ENCODE measurements at places on chromosomes 3 and 15.

DNA sequence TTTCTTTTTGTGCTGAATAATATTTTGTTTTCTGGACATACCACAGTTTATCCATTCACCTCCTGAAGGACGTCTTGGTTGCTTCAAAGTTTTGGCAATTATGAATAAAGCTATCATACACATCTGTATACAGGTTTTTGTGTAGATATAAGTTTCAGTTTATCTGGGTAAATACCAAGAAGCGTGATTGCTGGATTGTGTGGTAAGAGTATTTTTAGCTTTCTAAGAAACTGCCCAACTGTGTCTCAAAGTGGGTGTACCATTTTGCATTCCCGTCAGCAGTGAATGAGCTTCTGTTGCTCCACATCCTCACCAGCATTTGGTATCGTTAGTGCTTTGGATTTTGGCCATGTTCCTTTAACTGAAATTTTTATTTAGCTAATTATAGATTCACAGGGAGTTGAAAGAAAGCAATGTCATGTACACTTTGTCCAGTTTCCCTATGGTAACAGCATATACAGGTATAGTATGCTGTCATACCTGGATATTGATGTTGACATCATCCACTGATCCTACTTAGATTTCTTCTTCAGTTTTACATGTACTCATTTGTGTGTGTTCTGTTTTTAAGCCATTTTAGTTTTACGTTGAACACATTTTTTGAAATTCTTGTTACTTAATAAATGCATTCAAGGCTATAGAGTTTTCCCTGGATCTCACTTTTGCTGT, 11.9 kb downstream of the ARID3B start:
- DNase-seq = peak; percentile 40

GRCh38 chr15:81195339-81195864, 1.3 kb upstream of the IL16 start:
- DNase-seq = no peak

GRCh38 chr3:73687106-73688004, 62.6 kb upstream of the PDZRN3 start:
- DNase-seq = no peak

DNA sequence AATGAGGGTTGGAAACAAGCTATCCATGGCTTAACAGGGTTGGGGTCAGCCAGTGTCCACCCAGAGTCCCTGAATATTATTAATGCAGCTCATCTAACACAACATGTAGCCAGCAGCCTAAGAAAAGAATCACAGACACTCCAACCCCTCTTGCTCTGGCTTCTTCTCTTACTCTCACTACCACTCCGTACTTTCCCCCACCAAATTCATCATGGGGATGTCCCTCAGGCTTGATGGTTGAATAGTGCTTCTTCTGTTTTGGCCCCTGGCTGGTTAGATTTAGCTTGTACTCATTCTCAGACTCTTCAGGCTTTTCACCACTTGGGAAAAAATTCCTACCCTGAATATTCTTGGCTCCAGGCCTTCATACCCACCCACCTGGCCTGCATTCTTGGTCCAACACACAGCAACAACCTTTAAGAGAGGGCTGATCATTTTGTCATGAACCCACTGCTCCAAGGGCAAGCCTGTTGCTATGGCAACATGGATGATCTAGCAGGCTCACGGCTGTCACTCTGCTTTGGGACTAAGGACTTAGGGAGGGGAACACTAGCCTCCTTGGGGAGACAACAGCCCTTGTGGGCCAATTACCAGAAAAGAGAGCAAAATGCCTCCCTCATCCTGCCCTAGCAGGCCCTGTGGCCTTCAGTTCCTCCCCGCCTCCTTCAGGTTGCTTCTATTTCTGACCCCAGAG, 9.4 kb upstream of the MED12L start:
- DNase-seq = no peak

- DNase-seq = no peak
Measured at GRCh38 chr15:71630475-71630809, 179.9 kb upstream of the NR2E3 start.

GRCh38 chr3:161556941-161557340, 60.3 kb downstream of the OTOL1 start:
- DNase-seq = no peak

GRCh38 chr15:33341953-33342352, 31.2 kb downstream of the RYR3 start:
- no peak for DNase-seq

DNA sequence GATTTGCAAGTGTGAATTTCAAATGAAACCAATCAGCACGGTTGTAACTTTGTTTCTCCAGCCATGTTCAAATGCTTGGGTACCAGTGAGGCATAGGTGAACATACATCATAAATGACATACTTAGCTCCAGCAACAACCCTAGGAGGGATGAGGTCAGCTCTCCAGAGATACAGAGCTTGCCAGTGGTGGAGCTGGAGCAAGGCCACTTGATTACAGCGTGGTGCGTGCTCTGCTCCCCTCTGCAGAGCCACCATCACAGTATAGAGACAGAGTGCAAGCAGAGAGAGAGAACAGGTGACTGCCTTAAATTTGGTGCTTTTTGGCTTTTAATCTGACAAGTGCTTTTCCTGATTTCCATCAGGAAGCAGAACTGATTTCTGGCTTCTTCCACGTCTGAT, 275.1 kb downstream of the PDZRN3 start:
- no peak for DNase-seq

- DNase-seq = no peak
Measured at GRCh38 chr15:66008940-66009562, 139.8 kb downstream of the RAB11A start.

DNA sequence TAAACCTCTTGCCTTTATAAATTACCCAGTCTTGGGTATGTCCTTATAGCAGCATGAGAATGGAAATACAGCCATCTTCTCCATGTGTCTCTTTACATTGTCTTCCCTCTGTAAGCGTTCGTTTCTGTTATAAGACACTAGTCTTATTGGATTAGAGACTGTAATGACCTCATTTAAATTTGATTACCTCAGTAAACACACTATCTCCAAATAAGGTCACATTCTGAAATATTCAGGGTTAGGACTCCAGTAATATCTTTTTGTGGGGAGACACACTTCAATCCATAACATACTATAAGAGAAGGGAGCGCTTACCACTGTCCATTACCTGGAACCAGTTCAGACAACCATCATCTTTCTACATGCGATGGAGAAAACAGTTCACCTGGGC, 34.3 kb upstream of the CD47 start:
- no peak for DNase-seq

DNA sequence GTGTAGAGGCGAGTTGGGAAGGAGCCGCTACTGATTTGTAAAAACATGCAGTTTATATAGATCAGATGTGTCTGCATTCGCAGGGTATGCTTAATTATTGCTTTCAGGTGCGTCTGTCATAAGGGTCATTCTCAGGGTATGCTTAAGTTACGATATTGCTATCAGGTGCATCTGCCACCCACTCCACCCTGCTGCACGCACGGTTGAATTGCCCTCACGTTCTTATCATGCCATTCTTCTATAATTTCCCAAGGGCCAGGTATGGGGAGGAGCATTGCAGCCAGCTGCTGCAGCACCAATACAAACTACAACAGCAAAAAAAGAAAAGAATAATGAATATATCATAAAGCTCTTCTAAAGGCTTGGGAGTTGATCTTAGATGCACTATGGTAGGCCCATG, 230.0 kb downstream of the KBTBD8 start:
- DNase-seq = no peak

DNA sequence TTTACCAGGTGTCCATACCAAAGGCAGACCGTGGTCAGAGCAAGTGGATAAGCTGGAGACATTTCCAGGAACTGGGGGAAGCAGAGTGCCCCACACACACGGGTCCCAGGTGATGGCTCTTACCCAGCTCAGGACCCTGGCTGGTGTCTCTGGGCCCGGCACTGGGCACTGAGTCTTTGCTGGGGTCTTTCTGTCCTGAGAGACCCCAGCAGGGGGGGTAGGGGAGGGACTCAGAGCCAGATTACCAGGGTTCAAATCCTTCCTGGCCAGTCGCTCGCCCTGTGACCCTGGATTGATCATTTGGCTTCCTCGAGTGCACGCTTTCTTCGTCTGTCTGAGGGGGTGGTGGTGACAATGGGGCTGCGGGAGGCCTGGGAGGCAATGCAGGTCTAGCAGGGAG, 95.7 kb downstream of the PLXNA1 start:
- no peak for DNase-seq

DNA sequence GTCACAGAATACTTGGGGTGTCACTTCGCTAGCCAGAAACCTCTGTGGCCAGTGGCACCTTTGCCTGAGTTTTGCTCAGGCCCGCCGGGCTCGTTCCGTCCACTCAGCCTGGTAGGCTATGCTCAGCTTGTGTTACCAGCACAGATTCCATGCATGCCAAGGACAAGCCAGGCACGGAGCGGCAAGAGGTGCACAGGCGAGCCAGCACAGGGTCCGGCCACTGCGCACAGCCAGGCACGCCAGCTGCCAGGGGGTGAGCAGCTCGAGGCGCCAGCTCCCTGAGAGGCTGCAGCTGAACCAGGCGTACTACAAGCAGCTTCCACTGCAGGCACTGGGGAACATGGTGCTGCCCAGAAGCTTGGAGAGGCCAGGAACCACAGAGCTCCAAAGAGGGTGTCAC, 14.7 kb downstream of the PCYT1A start:
- no peak for DNase-seq

DNA sequence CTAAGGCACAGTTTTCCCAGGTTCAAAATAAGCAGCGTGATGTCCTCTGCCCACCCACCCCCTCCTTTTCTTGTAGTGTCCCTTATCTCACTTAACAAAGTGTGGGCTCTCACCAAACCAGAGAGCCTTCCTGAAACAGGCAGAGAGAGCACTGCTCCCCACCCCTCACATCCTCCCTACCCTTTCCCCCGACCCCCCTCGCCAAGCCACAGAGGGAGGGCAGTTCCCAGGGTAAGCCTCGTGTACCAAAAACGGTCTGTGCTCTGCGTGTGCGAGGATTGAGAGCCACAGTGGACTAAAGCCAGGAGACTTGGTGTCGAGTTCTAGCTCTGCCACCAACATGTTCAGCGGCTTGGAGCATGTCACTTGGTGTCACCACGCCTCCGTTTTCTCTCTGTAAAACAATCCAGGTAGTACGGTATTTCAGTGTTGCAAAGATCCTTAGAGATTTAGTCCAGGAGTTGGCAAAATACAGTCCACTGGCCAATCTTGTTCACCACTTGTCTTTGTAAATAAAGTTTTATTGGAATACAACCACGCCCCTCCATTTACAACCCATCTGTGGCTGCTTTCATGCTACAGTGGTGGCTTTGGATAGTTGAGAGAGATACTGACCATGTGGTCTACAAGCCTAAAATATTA, 249.9 kb downstream of the OPA1 start:
- DNase-seq = no peak

GRCh38 chr3:58608648-58609047, 31.5 kb upstream of the FAM107A start:
- no peak for DNase-seq

DNA sequence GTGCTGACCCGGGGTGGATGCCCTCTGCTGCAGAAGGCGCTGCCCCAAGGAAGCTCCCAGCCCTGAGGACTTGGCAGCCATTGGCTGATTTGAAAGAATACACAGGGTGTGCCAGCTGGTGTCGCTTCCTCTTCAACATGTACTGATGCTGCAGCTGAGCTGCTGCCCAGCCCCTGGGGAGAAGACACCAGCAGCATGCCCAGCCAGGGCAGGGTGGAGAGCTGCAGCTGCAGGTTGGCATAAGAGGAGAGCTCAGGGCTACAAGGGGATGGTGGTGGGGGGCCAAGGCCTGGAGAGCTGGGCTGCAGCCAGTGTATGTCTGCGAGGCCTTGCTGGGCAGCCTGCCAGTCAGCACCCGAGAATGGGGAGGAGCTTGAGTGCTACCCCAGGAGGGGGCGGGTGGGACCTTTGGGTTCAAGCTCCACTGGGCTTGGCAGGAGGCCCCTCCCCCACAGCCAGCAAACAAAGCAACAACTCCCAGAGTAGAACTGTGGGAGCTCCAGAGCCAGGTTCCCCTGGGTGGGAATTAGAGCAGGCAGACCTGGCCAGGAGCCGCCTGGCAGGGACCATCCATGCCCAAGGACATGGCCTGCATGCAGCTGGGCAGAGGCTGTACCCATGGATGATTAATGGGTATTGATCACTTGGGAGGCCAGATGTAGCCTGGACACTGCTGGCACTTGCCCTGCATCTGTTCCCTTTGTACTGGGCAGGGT, 9.2 kb upstream of the SEMA4B start:
- peak; percentile 56 for DNase-seq

GRCh38 chr3:186021673-186022362, 84.0 kb upstream of the TRA2B start:
- no peak for DNase-seq

GRCh38 chr3:77372634-77373346, 332.9 kb downstream of the ROBO2 start:
- no peak for DNase-seq

DNA sequence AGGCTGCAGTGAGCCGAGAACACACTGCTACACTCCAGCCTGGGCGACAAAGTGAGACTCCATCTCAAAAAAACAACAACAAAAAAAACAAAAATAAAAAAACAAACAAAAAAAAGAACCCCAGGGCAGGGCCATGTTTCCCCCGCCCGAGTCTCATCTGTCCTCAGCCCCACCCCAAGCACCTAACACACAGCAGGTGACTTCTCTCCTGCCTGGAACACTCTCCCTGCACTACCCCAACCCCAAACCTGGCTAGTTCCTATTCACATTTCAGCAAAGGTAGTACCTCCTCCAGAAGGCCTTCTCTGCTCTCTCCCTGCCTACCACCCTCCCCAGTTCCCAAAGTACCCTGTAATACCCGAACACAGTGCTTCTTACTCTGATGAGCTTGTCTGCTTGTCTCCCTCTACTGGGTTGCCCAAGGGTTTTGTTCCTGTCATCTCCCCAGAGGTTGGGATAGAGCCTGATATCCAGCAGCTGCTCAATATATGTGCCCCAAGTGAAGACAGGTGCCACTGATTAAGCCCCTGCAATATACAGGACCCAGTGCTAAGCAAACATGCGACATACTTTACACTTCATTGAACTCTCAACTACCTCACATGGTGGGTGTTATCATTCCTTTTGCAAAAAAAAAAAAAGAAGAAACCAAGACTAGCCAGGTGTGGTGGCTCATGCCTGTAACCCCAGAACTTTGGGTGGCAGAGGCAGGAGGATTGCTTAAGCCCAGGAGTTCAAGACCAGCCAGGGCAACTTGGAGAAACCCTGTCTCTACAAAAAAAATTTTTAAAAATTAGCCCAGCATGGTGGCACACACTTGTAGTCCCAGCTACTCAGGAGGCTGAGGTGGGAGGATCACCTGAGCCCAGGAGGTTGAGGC, 103.6 kb downstream of the DAPK2 start:
- peak; percentile 14 for DNase-seq

- no peak for DNase-seq
Measured at GRCh38 chr3:160319322-160319721, 79.7 kb downstream of the IFT80 start.

- no peak for DNase-seq
Measured at GRCh38 chr15:66394915-66395314, 8.2 kb downstream of the MAP2K1 start.

GRCh38 chr3:182969277-182969676, 11.1 kb downstream of the DCUN1D1 start:
- DNase-seq = no peak

DNA sequence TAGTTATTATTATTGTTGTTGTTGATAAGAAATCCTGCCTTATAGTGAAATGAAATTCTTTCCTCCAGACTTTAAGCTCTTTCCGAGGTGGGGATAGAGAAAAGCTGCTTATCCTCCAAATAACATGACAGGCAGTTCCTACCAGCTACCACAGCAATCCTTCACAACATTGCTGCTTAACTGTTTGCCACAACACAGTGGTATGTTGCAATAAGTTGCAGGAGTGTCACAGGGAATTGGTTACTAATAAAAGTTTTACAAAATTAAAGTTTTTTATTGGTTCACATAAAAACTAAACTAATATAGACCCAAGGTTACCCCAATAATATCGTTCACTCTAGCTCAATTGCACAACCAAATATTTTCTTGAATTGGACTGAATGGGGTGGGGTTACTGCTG, 57.4 kb upstream of the ICE2 start:
- no peak for DNase-seq

Data from activated naive CD4-positive, alpha-beta T cell treated with anti-CD3 and anti-CD28 coated beads, Interleukin-2, amount 10 ng/mL, durations not matched to agents 7 days and 5 days (primary cell).